ENCODE measurements at places on chromosomes 12 and 14.

- no peak for DNase-seq
Measured at GRCh38 chr12:8018666-8019581, 13.6 kb upstream of the FOXJ2 start.

DNA sequence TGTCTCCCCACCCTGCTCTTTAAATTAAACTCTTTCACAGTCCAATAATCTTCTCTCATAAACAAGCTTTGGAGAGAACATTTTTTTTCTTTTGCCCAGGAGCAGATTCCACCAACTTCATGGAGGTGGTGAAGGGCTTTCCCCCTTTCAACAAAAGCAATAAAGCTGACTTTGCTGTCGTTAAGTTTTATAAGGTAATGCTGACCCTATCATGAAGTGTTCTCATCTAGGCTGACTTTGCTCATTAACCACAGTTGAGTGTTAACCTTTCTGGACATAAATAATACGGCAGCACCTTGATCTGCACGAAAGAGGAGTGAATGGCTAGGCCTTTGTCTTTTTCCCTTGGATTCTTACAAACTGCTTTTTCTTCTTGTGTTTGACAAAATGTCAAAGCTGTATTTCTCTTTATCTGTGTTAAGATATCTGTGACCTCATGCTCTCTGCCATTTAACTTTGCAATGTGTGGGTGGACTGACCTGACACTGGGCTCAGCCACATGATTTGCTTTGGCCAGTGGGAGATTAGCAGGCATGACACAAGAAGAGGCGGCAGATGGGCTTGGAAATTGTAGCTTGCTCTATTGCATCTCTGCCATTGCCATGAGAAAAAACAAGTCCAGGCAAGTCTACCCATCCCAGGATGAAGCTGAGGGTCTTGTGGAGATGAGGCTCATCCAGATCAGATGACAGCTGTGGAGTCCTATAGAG lies 470.9 kb upstream of the CCDC196 start:
- DNase-seq: no peak

DNA sequence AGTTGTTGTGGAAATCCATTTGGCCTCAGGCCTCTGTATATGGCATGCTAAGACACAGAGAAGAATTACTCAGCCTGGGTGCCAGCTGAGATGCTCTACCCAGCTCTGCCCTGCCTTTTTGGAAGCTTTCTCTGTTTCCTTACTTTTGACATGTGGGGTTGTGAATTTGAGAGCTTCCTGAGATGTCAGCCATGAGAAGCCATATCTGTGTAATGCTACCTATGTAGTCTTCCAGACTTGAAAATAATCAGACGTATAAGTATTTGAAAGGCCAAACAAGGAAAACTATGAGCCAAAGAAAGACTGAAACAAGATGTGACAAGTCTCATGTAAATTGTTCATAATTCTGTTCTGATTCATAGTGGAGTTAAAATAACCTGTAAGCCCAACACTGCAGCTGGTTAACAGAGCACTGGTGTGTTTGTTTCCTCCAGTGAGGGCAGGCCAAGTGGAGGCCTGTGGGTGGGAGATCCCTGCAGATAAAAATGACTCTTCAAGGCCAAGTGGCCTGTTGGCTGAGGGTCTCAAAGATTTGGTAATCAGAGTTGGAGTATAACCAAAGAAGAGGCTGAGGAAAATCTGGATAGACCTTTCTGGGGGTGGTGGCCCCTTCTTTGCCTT lies 94.0 kb downstream of the TMX1 start:
- DNase-seq: no peak

- DNase-seq: no peak
Measured at GRCh38 chr14:104244221-104245011, 106.0 kb downstream of the KIF26A start.

- no peak for DNase-seq
Measured at GRCh38 chr14:100405760-100406455, 82.8 kb downstream of the SLC25A47 start.

- DNase-seq: no peak
Measured at GRCh38 chr14:86196471-86196870, 666.5 kb downstream of the FLRT2 start.
